GM13976 (cell line): ENCODE measurements at places on chromosomes 2 and 18.

DNA sequence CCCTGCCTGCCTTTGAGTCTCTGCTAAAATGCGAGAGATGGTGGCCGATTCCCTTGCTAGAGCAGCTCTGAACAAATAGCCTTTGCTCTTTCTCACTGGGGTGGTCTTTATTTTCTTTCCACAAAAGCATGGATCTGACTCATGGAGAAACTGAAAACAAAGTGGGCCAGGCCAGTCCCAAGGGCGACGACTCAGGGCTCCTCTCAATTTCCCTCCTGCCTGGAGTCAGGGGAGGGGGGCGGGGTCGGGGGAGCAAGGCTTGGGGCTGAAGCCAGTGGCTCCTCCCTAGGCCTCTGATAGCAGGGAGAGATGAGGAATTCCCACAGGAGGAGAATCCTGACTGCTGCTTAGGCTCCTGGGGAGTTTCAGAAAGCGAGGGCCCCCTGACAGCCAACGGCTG is 17.1 kb upstream of the IL1R2 start:
- DNase-seq, result no peak

DNA sequence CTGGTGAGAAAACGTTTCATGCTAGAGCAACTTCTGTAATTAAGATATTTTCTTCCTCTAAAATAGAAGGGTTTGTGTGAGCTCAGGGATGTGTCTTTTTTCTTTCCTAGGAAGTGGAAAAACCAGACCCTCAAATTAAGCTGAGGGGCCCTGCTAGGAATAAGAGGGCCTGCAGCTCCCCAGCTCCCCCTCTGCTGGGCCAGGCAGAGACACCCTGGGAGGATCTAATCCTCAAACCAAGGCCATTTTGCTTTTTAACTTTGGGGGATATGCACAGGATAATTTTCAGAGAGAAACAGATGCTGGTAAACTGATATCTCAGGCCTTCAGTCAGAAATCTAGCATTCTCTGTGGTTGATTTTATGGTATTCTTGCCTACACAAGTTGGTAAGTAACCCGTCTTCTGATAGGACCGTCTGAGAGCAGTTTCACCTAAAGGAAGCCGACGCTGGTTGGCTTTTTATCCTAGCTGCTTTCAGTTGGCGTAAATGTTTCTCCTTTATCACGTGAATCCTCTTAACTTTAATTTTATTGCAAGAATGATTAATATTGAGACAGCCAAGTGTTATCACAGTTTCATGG is 34.8 kb downstream of the SNTG2 start:
- DNase-seq, result no peak

- no peak for DNase-seq
Measured at GRCh38 chr2:202749477-202749876, 114.7 kb downstream of the FAM117B start.

GRCh38 chr18:32346671-32347070 is 124.0 kb downstream of the GAREM1 start:
- no peak for DNase-seq

DNA sequence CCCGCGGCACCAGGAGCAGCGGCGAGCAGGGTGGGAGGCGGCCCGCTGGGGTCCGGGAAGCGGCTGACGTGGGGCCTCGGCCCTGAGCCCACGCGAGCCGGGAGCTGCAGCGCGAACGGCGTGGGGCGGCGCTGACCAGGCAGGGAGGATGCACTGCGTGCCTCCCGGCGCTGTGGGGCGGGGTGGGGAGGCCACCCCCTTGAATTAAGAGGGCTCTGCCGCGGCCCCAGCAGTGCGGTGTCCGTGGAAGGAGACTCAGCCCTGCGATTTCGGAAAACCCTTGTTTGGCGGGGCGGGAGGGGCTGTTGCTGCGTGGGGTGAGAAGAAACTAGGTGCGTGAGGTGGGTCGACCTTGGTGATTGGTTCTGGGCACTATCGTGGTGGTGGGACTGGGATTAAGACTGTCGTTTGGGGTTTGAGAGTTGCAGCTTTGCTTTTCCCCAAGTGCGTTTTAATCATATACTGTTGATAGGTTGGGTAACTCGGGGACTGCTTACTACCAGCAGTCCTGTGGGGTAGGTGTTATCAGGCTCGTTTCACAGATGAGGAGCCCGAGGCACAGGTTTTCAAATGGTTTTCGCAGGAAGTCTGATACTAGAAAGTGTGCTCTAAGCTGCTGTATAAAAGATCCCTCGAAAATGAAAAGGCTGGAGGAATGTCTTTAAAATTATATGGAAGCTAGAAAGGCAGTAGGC is 722 bp downstream of the ACSL3 start:
- peak; percentile 64 for DNase-seq

- DNase-seq, result no peak
Measured at GRCh38 chr2:54009549-54009948, 38.8 kb upstream of the PSME4 start.

DNA sequence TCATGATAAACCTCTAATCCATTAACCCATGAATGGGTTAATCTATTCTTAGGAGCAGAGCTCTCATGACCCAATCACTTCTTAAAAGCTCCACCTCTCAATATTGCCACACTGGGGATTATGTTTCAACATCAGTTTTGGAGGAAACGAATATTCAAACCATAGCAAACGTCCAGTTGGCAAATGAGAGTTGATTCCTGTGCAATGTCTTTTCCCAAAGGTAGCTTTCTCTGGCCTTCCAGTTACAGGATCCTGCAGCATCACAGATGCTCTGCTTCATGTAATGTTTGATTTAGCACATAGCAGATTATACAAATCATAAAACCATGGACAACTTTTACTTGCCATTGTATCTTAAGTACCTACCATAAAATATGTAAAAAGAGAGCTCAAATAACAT is 481.0 kb downstream of the TNS1 start:
- DNase-seq, result no peak

DNA sequence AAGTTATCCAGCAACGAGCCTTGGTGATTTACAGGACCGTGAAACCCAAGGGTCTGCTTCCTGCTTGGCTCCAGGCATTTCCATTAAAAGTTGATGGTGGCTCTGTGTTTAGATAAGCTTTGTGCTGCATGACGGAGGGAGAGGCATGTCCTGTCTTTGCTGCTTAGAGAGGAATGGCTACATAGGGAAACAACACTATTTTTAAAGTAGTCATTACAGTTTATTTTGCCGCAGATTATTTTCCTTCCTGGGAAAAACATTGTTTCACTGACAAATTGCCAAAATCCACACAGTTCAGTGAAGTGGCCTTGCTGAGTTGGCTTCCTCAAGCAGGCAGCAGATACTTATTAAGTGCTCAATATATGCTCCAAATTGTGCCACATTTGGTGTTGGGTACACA is 98.5 kb downstream of the THSD7B start:
- DNase-seq, result no peak

- no peak for DNase-seq
Measured at GRCh38 chr2:222904557-222905258, 43.9 kb downstream of the ACSL3 start.

DNA sequence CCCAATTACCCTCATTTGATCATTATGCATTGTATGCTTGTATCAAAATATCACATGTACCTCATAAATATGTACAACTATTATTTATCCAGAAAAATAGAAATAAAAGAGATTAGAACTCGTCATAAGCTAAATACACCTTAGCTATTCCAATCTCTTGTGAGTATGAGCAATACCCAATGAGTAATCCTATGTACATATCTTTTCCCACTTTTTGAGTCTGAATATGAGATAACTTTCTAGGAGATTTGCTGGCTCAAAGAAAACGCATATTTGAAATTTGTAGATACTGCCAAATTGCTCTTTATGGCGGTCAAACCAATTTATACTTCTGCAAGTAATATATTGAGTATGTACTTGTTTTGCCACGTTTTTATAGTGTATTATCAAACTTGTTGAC is 24.1 kb downstream of the PRKD3 start:
- no peak for DNase-seq

DNA sequence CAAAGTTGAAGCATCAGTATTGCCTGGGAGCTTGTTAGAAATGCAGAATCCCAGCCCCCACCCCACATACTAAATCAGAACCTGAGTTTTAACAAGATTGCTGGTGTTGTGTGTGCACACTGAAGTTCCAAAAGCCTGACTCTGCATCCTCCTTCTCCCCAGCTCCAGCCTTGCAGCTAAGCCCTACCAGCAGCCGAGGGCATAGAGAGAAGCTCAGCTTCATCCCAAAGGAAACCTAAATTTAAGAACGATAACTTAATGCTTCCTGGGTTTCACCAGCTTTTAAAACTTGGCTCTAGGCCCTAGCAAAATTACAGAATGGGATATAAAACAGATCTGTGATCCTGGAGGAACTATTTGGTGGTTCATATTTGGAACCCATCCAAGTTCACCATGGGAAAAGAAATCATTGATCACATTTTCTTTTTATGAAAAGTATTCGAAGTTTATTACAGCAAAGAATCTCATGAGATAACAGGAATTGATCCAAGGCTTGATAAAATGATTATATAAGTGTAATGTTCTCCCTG is 11.1 kb downstream of the SMYD1 start:
- no peak for DNase-seq

- DNase-seq, result no peak
Measured at GRCh38 chr2:229343661-229344060, 72.6 kb upstream of the PID1 start.

- DNase-seq, result no peak
Measured at GRCh38 chr2:101047774-101048173, 45.7 kb downstream of the RPL31 start.

DNA sequence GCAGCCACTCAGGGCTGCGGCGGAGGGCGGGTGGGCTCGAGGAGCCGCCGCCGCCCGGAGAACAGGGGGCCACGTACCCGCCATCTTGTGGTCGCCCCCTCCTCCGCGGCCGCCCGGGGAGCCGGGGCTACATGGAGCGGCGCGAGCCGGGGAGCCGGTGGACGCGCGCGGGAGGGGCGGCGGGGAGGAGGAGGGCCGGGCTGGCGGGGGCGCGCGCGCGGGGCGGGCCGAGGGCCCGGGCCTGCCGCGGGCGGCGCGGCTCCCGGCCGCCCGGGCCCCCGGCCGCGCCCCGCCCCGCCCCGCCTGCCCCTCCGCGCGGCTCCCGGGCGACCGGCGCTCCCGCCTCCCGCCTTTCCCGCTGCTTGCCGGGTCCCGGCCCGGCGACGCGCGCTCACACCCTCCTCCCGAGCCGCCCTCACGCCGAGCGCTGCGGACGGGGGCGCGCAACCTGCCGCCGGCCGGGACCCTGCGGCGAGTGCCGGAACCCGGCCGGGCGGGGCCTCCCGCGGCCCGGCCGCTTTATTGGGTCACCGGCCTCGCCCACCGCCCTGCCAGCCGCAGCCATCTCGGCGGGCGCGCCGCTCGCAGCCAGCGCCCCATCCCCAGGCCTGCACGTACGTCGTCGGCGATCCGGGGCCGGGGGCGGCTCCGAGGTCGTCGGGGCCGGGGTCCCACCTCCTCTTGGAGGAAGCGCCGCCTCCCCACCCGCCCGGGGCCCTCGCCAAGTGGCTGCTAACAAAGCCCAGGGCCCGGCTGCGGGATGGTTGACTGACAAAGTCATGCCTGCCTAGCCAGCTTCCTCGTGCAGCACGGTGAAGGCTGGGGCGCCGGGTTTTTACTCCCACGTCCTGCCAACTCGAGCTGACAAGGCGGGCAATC is at the start of gene PPP4R1:
PPP4R1 (minus strand) TSS at position 159 of the 879 bp plus-strand sequence; CDS start at position 84, 75 bp downstream.
- peak; percentile 89 for DNase-seq

GRCh38 chr2:66531155-66531554 is 96.2 kb downstream of the MEIS1 start:
- DNase-seq, result no peak

- DNase-seq, result no peak
Measured at GRCh38 chr2:190167702-190168101, 105.2 kb upstream of the MSTN start.

- DNase-seq, result no peak
Measured at GRCh38 chr2:236936446-236936940, 149.2 kb upstream of the COPS8 start.

- no peak for DNase-seq
Measured at GRCh38 chr2:191202209-191202721, 42.9 kb upstream of the MYO1B start.

DNA sequence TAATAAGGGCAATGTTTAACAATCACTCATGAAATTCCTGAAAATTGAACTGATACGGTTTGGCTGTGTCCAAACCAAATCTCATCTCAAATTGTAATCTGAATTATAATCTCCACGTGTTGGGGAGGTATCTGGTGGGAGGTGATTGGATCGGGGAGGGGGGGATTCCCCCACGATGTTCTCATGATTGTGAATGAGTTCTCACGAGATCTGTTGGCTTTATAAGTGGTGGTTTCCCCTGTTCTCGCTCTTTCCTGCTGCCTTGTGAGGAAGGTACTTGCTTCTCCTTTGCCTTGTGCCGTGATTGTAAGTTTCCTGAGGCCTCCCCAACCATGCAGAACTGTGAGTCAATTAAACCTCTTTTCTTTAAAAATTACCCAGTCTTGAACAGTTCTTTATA is 34.0 kb upstream of the SKOR2 start:
- DNase-seq, result no peak

DNA sequence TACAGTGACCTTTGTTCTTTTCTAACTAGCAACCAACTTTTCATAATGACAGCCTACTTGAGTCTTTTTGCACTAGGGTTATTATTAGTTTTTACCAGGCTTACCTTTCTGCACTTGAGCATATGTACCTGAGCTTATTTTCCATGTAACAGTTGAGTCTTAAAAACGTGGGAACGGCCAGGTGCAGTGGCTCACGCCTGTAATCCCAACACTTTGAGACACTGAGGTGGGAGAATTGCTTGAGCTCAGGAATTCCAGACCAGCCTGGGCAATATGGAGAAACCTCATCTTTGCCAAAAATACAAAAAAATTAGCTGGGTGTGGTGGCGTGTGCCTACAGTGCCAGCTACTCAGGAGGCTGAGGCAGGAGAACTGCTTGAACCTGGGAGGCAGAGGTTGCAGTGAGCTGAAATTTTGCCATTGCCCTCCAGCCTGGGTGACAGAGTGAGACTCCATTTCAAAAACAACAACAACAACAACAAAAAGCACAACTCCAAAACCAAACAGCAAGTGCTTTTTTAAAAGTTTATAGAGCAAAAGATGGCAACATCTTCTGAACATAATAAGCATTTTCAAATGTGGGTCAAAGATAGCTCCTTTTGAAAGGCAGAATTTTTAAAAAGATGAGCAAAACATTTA is 57.1 kb upstream of the CD28 start:
- no peak for DNase-seq

GRCh38 chr2:232352511-232353091 is 25.9 kb upstream of the ALPP start:
- no peak for DNase-seq

GRCh38 chr18:2173486-2173885 is 397.8 kb downstream of the METTL4 start:
- DNase-seq, result no peak

DNA sequence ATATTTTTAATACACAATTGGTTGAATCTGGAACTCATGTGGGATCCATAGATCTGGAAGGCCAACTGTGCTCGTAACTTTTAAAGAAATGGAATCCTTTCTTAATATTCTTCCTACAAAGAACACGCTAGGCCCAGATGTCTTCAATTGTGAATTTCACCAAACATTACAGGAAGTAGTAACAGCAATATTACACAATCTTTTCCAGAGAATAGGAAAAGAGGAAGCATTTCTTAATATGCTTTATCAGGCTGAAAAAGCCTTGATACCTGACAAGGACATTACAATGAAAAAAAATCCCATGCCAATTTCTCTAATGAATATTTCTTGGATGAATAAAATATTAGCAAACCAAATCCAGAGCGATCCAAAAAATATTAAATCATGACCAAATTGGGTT is 80.3 kb upstream of the HAAO start:
- DNase-seq, result no peak

GRCh38 chr2:52258038-52258437 is 1226.1 kb upstream of the NRXN1 start:
- DNase-seq, result no peak

GRCh38 chr2:191291471-191291870 is 46.3 kb downstream of the MYO1B start:
- DNase-seq, result no peak
